ENCODE measurements at places on chromosomes 11 and 22.

DNA sequence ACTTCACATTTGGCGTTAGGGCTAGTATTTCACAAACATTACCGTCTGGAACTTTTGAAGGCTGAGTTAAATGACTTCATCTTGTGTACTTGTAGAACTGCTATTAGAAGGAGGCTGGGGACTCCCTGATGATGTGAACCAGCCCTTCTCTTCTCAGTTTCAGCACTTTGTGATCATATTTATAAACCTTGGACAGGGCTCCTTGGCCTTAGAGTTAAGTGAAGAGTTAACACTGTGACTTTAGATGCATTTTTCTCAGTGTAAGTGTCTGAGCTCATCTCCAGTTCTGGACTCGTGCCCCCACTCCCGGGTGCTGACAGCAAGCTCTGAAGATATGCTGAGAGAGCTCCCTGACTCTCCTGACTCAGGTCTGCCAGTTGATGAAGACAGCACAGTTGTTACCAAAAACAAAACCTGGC, 8.4 kb downstream of the MIAT start:
- DNase-seq, result no peak

DNA sequence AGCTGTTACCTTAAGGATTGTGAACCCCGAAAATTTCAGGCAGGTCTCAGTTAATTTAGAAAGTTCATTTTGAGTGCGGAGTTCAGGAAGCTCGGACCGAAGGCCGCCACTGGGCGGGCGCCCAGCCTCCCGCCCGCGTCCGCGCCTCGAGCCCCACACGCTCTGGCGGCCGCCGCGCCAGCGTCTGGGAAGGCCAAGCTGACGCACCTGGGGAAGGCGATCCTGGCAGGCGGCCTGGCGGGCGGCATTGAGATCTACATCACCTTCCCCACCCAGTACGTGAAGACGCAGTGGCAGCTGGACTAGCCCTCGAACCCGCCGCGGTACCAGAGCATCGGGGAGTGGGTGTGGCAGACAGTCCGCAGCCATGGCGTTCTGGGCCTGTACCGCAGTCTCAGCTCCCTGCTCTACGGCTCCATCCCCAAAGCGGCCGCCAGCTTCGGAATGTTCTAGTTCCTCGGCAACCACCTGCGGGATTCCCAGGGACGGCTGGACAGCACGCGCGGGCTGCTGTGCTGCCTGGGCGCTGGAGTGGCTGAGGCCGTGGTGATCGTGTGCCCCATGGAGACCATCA, 79.5 kb downstream of the CCDC83 start:
- no peak for DNase-seq

GRCh38 chr11:134027671-134028070, 41.2 kb upstream of the JAM3 start:
- DNase-seq, result peak; percentile 68

GRCh38 chr11:34624069-34624468, 3.2 kb downstream of the EHF start:
- DNase-seq, result peak; percentile 49

GRCh38 chr11:124315052-124315451, 1.3 kb upstream of the OR8D1 start:
- no peak for DNase-seq

DNA sequence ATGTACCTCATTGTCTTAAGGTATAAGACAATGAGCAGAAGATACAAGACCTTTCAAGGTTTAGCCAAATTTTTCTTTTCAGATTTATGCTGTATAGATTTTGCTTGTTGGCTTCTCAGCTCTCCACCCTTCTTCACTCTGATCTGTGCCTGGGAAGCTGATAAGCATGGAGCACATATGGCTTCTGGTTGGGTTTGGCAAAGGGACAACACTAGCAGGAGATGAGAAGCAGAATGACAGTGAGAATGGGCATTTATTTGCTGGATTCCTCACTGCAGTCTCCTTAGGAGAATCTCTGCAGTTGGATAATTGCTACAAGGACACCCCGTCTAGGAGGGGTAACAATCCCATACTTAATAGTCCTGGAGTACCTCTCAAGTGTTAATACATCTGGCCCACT, 474.8 kb upstream of the CCDC90B start:
- DNase-seq, result no peak

DNA sequence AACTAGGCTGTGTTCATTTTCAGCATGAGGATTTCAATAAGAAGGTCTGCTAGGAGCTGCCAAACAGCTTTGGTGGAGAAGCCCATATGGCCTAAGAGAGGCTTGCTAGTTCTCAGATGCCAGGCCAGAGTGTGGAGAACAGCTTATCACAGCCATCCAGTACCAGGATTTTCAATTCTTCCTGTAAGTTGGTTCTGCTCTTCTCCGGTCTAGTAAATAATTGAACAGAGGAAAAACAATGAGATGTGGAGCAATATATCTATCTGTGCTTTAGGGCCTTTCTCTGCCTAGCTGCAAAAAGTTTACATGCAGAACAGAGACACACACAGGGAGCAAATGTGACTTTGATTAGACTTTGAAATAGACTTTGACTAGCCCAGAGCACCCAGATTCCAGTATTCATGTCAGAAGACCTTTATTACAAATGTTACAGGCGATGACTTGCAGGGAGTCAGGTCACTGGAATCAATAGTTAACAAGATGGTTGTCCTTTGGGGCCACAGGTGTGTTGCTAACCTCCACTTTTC, 19.8 kb upstream of the PPP2R1B start:
- DNase-seq, result no peak

- no peak for DNase-seq
Measured at GRCh38 chr22:19675428-19675827, 38.9 kb upstream of the SEPTIN5 start.

DNA sequence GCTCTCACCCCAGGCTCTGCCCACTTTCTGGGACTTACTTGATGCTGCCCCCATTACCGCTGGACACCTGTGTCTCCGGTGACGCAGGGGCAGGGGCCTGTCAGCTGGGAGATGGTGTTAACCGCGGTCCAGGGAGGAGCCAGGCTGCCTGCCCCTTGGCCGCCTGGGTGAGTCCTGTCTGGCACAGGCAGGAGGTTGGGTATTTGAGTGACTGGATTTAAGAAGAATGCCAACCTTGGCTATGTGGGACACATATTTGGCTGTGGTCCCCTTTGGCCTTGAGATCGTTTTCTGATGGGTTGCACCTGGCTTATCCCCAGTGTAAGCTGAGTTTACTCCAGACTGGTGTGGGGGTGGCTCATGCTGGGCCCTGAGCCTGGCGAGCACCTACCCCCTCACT, 2.5 kb downstream of the MUC6 start:
- DNase-seq, result no peak

DNA sequence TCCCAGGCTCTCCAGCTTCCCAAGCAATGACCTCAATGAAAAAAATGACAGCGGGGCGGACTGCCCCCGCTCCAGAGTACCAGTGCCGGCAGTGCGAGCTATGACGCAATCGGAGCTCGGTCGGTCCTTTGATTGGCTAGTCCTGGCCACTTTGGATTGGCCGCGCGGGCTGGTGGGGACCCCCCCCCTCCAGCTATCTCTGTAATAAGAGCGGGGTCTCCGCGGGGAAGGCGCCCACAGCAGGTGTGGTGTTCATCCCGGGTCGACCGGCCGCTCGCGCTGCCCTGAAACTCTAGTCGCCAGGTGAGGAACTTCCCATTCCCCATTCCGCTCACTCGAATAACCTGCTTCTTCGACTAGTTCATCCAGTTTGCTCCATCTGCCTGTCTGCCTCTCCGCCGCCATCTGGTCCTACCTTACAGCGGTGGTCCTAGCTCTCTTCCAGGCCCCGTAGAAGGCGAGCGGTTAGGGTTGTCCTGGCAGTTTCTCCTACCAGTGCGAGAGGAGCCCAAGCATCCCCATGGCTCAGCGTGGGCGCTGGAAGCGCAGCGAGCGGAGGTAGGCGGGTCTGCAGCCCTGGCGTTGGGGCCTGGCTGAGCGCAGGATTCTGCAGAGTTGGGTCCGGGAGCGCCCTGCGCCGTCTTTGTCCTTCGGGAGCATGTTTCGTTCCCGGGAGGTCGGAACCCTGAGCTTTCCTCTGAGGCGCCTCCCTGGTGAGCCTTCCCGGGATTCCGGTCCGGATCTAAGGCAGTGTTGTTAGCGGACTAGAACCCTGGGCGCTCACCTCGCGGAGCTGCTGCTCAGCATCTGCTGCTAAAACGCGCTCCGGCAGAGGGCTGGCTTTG, at the start of gene CALCB:
Gene CALCB (plus strand): TSS at position 233 of the 845 bp plus-strand sequence. CDS start 1,126 bp downstream, outside the sequence.
- DNase-seq, result no peak
